ENCODE measurements at places on chromosomes 5 and 9.

- DNase-seq = no peak
Measured at GRCh38 chr9:135095470-135096407, 8.3 kb downstream of the OLFM1 start.

DNA sequence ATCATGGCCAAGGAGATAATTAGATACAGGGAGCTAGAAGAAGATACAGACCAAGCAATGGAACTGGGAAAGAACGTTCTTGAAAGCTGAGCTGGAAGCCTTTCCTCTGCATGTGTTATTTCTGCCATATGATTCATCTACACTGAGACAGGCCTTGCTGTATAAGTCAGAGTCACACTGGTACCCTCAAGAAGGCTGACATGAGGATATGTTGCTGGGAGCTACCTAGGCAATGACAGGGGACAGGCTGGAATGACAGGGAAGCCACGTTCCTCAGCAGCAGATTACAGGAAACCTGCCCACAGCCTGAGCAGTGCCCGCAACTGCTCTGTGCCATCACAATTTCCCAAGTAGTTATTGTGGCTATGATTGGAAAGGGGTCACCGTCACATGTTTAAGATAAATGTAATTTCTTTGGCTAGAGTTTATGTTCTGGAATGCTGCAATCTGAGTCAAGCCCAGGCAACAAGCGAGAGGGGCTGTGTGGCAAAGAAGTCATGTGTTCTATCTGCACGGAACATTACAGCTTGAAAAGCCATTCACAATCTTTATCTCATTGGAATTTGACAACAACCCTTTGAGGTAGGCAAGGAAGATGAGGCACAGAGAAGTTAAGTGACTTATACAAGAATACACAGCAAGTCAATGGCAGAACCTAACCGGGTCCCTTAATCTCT, 108.2 kb downstream of the TTLL11 start:
- DNase-seq = peak; percentile 91

- DNase-seq = no peak
Measured at GRCh38 chr5:2997179-2997578, 245.7 kb upstream of the IRX2 start.

GRCh38 chr5:96329886-96330529, 103.0 kb downstream of the PCSK1 start:
- DNase-seq = no peak

DNA sequence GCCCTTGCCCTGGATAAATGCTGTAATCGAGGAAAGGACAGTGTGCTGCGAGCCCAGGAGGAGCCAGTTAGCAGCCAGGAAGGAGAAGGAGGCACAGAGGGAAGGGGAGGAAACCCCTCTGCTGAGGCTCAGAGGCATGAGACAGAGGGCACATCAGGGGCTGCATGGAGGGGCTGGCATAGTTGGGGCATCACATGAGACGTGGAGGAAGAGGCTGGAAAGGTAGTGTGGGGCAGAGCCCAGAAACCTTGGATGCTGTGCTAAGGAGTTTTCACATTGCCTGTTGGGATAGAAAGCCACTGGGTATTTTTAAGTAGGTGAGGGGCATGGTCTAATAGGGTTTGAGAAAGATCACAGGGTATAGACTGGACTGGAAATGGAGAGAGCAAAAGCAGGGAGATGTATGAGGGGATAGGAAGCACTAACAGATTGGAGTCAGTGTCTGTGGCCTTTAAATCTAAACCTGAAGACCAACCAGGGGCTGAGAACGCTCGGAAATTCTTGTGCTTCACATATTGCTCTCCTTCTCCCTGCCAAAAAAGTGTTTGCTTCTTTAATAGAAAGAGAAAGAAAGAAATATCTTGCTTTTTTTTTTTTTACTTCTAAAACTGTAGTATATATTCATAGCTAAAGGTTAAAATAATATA, 33.0 kb upstream of the ANGPTL2 start:
- DNase-seq = no peak

DNA sequence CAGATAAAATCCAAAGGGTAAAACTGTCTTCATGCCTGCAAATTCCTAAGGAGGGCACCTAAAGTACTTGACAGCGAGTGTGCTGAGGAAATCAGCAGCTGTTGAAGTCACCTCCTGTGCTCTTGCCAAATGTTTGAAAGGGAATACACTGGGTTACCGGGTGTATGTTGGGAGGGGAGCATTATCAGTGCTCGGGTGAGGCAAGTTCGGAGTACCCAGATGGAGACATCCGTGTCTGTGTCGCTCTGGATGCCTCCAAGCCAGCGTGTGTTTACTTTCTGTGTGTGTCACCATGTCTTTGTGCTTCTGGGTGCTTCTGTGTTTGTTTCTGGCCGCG, 727 bp upstream of the ADRB2 start:
- peak; percentile 43 for DNase-seq

DNA sequence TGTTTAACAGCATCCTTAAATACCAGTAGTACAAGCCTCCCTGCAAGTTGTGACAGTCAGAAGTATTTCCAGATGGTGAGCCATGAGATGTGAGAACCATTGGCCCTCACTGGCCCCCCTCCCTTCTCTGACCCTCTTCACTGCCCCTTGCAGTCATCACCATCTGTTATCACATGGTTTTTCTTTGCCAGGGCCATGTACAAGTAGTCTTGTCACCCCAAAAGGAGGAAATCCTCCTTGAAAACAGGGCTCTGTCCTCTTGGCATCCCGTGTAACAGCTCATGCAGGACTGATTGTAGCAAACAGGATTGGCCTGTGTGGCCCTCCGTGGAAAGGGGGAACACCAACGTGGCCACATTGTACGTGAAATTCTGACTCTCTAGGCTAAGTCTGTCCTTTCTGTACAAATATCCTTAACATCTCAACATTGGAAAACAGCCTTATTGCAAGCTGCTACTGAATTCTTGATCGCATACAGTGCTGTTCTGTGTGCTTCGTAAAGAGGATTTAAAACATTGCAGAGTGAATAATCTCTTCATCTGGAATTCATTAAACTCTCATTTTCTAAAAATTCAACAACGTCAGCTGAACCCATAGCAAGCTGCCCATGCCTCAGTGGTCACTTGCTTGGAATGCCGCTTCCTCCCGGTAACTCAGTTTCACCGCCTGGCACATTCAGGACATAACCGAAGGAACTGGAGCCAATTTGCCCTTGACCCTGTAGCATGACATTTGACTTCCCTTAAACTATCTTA, 171.7 kb downstream of the ATPSCKMT start:
- DNase-seq = peak; percentile 35

DNA sequence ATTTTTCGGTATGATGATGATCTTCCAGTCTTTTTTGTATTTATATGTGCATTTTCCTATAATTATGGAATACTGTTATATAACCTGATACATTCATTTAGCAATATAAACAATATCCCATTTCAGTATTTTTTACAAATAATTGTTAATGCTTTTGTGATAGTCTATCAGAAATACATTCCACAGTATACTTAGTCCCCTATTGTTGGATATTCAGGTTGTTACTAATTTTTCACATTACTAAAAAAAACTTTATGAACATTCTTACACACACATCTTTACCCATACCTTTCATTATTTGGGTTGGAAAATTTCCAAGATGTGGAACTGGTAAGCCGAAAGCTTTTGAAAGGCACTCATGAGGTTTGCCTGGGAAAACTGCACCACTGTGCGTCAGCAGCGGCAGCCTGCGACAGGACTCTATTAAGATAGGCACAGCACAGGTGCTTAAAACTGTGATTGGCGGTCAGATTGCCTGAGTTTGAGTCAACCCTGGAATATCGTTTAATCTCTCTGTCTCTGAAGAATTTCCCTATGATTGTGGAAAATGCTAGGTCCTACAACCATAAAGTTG, 147.5 kb upstream of the ERCC6L2 start:
- no peak for DNase-seq

GRCh38 chr9:130972957-130973685, 34.1 kb upstream of the FIBCD1 start:
- DNase-seq = no peak

DNA sequence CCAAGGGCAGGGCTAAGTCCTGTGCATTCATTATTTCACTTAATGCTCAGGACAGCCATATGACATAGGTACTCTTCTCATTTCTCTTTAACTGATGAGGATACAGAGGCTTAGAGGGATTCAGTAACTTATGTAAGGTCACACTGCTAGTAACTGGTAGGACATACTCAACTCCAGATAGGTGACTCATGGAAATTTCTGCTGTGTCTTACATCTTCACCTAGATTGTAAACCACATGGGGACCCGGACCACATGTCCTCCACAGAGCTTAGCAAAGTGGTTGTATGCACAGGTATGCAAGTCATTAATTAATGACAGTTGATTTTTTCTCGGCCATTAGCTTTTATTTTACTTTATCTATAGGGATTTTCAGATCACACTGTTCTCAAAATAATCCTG, 29.3 kb downstream of the SLC1A1 start:
- DNase-seq = no peak

GRCh38 chr9:135009794-135010585, 77.5 kb upstream of the OLFM1 start:
- DNase-seq = no peak

DNA sequence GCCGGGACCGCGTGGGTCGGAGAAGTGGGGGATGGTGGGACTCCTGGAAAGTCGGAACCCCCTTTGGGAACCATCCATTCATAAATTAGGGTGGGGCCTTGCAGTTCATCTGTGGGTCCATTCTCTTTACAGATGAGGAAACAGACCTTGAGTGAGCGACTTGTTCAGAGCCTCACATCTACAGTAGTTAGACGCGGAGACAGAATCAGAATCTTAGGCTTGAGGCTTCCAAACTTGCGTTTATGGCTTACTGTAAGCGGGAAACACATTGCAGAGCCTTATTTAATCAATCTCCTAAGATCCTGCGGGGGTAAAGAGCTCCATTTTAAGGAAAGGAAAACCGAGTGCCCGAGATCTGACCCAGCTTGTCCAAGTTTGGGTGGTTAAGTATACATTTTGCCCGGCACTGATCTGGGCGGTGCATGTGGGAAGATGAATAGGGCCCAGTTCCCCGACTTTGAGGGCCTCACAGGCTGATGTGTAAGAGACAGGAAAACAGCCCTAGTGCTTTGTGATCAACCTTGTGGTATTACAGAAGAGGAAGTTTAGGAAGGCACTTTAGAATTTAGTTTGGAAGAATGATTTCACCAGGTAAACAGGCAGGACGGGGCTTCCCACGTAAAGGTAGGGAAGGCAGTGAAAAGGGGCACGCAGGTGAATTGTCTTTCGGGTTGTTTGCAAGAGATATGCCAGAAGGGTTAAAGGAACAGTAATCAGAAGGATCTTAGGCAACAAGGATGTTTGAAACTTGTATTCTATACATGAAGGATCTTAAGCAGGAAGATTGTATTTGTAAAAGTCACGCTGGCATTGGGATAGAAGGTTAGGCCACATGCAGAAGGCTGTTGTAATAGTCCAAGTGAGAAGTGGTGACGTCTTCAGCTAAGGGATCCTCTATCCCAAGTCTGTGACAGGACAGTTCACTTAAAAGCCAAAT, 744 bp downstream of the TARS1 start:
- DNase-seq = peak; percentile 73

Data from IMR-90 (cell line).